CD4-positive, CD25-positive, alpha-beta regulatory T cell (primary cell): ENCODE measurements at places on chromosomes 11 and 22.

GRCh38 chr11:94849839-94850238 lies 81.7 kb downstream of the AMOTL1 start:
- H3K27ac ChIP-seq: no peak overlapping the region
- H3K36me3 ChIP-seq: no peaks in the 10 kb centered on the region
- no peak for DNase-seq
- no peaks in the 10 kb centered on the region for H3K27me3 ChIP-seq
- H3K4me1 ChIP-seq: no peaks in the 10 kb centered on the region

DNA sequence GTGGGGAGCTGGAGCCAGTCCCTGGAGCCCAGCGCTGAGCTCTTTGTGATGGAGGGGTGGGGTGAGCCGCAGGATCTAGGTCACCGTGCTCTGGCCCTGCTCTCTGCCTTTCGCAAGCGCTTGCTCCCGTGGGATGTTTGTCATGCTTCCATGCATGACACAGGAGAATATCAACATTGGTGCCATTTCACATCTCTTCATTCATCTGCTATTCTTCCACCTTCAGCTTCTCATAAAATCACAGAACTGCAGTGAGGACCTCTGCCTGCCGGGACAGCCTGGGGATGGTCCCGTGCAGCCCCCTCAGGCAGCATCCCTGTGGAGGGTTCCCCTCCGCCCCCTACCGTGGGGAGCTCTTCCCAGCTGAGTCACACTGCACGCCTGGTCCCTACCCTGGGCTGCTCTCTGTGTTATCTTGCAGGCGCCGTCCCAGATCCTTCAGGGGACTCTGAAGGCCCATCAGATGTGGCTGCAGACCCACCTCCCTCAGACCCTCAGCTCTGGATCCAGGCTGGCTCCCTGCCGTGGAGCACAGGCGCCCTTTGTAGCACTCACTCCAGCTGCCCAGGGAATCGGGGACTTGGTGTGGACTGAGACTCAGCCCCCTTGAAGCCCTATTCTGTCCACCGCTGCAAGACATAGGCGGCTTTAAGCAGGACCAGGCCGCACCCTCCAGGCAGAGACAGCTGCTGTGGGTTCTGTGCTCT lies 5.1 kb upstream of the SEPTIN5 start:
- H3K36me3 ChIP-seq: no peaks in the 10 kb centered on the region
- no peak for DNase-seq
- no peak overlapping the region for H3K4me3 ChIP-seq
- H3K27ac ChIP-seq: no peak overlapping the region

DNA sequence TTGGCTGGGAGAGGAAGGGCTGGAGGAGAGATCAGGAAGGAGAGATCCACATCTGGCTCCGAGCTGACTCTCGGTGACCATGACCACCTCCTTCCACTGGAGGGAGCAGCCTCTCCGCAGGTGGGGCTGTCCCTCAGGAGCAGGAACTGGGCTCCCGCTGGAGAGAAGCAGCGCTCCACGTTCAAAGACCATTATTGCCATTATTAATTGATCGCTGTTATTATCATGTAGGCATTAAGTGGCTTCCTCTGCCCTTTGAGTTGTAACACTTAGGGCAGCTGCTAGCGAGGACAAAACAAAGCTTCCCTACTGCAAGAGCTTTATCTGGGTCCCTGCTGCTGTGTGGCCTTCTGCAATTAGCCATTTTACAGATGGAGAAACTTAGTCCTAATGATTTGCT lies 251.9 kb downstream of the ST3GAL4 start:
- H3K4me3 ChIP-seq: no peak overlapping the region
- DNase-seq: peak; percentile 3
- H3K4me1 ChIP-seq: no peaks in the 10 kb centered on the region

DNA sequence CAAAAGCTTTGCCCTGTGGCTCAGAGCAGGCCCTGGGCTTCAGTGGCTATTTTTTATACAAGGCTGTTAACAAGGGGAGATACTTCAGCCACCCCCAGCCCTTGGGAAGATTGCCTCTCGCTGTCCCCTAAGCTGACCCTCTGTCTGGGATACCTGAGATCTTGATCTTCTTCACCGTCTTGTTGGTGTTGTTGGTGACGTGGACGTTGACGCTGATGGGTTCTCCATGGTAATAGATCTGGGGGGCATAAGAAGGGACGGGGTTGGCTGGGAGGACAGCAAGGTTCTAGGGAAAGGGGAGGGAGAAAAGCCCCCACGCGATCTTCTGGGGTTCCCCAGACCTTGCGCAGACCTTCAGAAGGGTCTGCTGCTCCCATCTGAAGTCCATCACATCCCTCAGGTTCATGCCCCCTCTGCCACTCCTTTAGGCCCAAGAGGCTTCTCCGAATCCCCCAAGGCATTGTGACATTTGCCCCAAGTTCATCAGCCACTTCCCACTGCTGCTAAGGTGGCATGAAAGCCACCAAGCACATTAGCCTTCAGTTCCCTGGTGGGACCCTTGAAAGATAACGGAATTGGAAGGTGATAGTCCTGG lies 36.7 kb downstream of the TPBGL start:
- no peaks in the 10 kb centered on the region for H3K27me3 ChIP-seq
- H3K4me1 ChIP-seq: peaks cover 62% of the 10 kb centered on the region
- peaks cover 14% of the 10 kb centered on the region for H3K36me3 ChIP-seq
- H3K4me3 ChIP-seq: no peak overlapping the region

DNA sequence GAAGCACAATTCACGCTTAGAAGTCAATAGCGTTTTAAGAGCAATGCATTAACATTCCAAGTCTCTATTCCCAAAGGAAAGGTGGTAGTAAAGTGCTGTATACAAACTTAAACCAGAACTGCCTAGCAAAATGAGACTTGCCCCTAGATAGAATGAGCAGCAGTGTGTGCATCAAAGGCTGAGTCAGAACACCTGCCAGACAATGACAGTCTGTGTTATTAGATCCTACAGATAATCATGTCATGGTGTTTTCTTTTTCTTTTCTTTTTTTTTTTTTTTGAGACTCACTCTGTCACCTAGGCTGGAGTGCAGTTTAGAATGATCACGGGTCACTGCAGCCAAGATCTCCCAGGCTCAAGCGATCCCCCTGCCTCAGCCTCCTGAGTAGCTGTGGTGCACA lies 1.6 kb downstream of the RTCB start:
- H3K36me3 ChIP-seq: peaks cover 30% of the 10 kb centered on the region
- H3K4me1 ChIP-seq: peaks cover 27% of the 10 kb centered on the region
- H3K27ac ChIP-seq: no peak overlapping the region
- peak overlapping the region; percentile 99 for H3K4me3 ChIP-seq
- no peaks in the 10 kb centered on the region for H3K27me3 ChIP-seq

GRCh38 chr11:20311444-20311843 lies 52.1 kb upstream of the HTATIP2 start:
- H3K27ac ChIP-seq: no peak overlapping the region
- no peak overlapping the region for H3K4me3 ChIP-seq
- H3K27me3 ChIP-seq: peaks cover 3% of the 10 kb centered on the region
- H3K36me3 ChIP-seq: no peaks in the 10 kb centered on the region
- no peaks in the 10 kb centered on the region for H3K4me1 ChIP-seq
- no peak for DNase-seq
